ENCODE measurements at places on chromosomes 6 and 20.

GRCh38 chr6:15350386-15351083 lies 104.7 kb downstream of the JARID2 start:
- DNase-seq: no peak

GRCh38 chr20:12824328-12825225 lies 184.2 kb upstream of the SPTLC3 start:
- DNase-seq: no peak

DNA sequence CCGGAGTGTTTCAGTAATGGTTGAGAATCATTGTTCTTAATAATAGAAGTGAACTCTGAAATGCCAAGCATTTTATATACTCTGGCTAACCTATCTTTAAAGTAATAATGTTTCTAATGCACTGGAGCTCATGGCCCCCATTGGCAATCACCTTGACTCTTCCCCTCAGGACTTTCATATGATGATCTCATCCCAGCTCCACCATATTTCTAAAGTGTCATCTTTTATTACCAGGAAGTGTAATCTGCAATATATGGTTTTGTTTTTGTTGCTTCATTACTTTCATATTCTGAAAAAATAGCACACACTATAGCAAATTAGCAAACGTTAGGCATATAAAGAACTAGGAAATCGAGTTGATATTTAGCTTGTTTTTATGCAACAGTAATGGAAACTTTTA lies 60.3 kb downstream of the TULP4 start:
- no peak for DNase-seq

DNA sequence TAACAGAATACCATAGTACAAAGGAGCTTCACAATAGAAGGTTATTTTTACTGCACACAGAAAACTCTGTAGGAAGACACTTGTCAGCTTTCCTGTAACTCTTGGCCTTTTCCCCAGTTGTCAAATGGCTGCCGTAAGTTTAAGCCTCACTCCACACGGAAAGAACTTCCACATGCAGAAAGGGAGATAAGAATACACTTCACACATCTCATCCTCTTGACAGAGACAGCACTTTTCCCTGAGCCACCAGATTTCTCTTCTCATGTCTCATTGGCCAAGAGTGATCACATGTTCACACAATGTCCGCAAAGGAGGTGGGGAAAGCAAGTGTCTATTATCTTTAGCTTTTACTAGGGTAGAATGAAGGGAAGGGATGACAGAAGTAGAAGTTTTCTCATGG lies 540.7 kb downstream of the HAO1 start:
- DNase-seq: no peak

GRCh38 chr6:154991207-154991606 lies 3.9 kb upstream of the TIAM2 start:
- DNase-seq: no peak

DNA sequence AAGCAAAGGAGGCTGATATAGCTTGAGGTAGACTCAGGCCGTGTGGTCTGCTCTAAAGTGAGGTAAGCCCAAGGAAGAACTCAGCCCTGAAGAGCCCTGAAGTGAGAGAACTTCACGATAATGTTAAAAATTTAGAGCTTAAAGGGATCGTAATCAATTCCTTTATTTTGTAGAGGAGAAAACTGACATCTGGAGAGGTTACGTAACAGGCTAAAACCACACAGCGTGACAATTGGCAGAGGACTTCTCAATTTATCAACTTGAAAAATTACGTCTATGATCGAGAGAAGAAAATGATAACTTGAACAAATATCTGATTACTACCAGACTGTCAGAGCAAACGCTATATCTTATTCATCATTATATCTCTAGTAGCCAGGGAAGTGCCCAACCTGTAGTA lies 121.8 kb upstream of the FOXO3 start:
- no peak for DNase-seq

DNA sequence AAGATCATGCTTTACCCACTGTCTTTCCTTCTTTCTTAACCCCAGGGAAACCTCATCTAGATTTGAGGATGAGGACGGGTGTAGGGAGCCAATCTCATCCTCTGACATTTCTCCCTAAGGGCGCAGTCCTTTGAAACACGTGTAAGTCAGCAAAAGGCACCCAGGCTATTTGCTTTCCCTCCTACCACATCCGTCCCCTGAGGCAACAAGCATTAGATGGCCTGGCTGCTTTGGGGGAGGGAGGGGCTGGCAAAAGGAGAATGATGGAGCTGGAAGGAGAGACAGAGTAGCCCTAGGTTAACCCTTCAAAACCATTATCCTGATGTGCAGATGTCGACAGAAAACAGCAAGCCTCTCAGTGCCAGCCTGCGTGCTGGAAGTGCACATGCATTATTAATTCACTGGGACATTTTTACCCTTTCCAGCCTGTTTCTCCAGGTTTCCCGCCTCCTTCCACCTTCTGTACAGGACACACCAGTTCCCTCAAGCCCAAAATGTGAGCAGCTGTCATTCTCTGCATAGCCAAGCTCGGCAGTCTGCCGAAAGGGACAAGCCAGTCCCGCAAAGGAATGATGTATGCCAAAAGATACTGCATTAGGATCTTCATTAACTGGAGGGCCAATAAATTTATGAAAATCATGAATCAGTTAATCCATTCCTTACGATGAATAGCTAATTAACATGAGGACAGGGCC lies 547.2 kb downstream of the CD83 start:
- DNase-seq: no peak

DNA sequence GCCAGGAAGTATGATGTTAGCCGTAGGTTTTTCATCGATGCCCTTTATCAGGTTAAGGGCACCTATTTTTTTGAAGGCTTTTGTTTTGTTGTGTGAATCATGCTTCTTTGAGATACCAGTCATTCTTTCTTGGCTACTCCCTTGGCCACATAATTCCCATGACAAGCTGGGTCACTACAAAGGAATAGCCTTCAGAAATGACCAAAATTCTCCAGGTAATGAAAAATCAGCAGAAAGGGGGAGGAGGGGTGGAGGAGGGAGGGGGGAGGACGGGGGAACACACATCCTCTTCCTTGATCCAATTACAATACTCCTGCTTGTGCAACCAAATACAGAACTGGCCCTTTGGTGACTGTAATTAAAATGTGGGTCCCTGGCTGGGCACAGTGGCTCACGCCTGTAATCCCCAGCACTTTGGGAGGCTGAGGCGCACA lies 21.7 kb upstream of the TGM2 start:
- DNase-seq: no peak

- DNase-seq: no peak
Observed at GRCh38 chr6:111030008-111031007, 48.5 kb downstream of the RPF2 start.
